ENCODE measurements at places on chromosomes 7 and 10.

- no peak for DNase-seq
These were observed 85.8 kb downstream of the GSAP start for GRCh38 chr7:77330169-77330882.

- DNase-seq, result no peak
These were observed 98.1 kb downstream of the C10orf105 start for GRCh38 chr10:71621231-71622153.

DNA sequence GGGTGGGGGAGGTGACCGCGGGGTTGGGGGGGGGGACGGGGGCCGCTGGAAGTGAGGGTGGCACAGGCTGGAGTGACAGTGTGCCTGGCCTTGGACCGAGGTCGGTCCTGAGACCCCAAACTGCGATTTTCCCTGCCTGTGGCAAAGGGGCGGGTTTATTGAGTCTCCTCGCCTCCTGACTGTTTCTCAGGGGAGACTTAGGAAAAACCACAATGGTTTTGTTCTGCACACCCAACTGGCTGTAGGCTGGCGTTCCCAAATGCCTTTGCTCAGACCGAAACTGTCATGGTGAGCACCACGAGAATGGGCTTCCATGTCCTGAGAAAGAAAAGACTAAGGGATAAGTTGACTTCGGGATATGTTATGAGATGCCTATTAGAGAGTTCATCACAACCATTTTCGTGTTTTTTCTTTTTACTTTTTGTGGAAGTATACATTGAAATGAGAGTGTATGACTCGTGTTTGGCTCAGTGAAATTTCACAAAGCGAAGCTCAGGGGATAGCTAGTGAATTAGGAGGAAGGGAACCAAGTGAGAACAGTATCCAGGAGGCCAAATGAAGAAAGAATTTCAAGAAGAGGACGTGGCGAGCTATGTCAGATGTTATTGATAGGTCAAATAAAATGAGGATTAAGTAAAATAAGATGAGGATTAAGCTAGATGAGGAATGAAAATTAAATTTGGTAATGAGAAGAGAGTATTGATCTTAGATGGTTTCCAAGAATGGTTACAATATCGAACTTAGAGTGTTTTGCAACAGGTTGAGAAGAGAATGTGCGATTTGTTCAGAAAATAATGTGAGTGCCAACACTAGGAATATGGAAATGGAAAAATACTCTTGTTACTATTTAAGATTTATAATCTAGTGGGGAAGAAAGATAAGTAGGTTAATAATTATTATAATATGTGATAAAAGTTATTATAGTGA lies 918 bp downstream of the NET1 start:
- DNase-seq, result no peak

DNA sequence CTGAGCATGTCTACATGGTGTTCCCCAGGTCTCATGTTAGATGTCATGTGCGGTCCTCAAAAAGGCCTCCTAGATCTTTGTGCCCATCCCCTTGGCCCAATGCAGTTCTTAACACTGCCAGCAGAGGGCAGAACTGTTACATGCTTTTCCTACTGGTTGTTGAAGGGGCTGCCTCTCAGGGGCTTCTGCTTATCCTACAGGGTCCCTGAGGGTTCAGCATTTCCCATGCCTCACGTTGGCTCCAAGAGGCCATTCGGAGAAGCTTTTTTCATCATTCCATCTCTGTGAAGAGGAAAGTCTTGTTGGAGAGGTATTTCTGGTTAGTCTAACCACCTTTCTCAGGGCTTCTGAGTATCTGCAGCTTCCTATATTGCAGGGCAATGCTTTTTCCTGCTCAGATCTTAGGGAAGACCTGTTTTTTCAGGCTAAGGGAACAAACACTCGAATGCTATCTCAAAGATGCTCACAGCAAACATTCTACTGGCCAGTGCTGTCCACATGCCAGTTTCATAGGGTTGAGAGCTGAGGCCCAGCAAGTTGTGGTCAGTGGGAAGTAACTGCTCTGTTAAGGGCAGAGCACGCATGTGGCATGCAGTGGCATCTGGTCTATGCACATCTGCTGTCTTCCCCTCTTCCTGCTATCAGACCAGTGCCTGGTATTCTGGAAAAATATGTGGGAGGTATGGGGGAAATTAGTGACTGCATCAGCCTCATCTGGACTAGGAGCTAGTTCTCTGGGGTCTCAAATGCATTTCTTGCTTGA lies 31.5 kb downstream of the MBL2 start:
- no peak for DNase-seq

DNA sequence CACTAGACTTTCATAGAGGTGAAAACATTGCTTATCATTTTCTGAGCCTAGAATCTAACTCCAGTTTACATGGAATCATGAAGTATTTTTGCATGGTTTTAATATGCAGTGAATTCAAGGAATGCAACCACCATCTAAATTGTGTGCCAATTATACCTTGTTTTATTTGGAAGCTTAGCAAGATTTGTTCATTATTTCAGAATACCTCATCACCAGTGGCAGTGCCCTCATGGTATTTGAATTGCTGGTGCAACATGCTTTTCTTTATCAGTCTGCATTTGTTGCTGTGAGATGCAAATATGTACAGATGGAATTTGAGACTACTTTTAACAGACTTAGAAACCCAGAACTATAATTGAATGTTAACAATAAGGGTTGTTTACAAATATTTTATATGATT lies 18.7 kb upstream of the ZNF800 start:
- DNase-seq, result no peak

DNA sequence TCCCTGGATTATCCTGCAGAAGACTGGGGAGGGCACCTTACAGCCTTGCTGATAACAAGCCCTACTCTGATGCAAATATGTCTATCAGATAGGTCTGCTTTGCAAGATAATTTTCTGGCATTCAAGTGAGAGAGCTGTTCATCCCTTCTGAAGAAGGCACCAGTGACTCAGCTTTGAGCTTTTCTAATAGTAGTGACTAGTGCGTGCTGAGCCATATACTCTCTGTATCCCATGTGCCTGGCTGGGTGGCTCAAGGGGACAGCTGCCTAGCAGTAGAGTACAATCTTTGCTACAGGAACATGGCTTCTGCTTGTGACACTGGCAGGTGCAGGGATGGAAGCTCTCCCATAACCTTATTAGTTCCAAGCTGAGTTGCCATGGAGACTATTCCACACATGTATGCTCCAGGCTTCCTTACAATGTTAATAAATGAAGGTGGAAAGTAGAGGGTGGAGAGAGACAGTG lies 35.0 kb upstream of the ABCB4 start:
- no peak for DNase-seq

DNA sequence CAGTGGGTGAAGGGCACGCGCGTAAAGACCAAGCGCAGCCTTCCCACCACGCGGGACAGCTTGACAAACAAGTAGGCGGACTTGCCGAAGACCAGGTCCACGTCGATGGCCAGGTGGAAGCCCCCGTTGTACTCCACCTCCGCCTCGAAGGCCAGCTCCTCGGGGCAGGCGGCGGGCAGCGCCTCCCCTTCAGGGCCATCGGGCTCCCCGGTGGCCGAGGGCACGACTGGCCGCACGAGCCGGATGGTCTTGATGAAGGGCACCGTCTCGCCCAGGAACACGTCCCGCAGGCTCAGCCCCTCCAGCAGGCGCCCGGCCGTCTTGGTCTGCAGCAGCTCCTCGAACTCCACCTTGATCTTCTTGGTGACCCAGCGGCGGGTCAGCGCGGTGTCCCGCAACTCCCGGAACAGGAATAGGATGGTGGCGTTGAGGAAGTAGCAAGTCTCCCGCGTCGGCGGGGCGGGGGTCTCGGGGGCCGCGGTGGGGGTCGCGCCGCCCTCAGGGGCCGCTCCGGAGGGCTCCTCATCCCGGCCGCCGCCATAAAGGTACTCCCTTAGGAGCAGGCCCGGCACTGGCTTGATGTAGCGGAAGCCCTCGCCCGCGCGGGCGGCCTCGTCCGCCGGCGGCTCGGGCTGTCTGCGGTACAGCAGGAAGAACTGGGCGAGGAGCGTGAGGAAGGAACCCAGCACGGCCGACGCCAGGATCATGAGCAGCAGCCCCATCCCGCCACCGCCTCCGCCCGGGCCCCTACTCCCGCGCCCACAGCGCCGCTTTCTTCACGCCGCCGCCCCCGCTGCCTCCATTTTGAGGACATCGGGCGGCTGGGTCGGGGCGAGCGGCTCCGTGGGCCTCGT lies 507 bp downstream of the PDZD8 start:
- no peak for DNase-seq

GRCh38 chr10:61635932-61636331 lies 26.8 kb upstream of the CABCOCO1 start:
- no peak for DNase-seq

- no peak for DNase-seq
These were observed 275.4 kb upstream of the PFKP start for GRCh38 chr10:2791774-2792443.

- no peak for DNase-seq
These were observed 125.6 kb upstream of the TBX20 start for GRCh38 chr7:35379481-35379880.

GRCh38 chr10:23201837-23202236 lies 9.7 kb downstream of the PTF1A start:
- DNase-seq, result no peak

GRCh38 chr10:101305320-101306241 lies 48.4 kb upstream of the BTRC start:
- no peak for DNase-seq

DNA sequence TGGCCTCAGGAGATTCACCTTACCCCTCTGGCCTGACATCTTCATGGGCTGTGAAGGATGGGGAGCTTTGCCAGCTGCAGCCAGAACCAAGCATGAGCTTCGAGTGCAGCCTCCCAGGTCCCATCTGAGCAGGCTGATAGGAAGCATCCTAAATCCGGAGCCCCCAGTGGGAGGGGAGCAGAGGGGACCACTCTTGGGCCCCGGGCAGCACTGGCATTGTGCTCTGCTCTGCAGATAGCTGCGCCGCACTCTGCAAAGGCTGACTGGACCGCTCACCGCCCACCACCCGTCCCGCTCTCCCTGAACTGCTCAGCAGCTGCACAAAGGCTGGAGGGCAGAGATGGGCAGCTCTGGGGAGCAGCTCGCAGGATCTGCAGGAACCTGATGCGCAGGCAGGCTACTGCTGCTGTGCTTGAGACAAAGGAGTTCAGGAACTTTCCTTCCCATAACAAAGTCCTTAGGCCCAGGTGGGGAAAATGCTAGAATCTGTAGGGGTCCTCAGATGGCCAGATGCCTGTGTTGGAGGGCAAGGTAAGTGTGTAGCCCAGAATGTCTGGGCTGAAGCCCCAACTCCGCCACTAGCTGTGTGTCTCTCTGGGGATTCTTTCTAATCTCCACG lies 51.8 kb downstream of the ARHGAP22 start:
- DNase-seq, result no peak

GRCh38 chr7:5381071-5381772 lies 42.4 kb downstream of the TNRC18 start:
- no peak for DNase-seq

GRCh38 chr10:16857419-16857818 lies 40.2 kb upstream of the RSU1 start:
- DNase-seq, result no peak

DNA sequence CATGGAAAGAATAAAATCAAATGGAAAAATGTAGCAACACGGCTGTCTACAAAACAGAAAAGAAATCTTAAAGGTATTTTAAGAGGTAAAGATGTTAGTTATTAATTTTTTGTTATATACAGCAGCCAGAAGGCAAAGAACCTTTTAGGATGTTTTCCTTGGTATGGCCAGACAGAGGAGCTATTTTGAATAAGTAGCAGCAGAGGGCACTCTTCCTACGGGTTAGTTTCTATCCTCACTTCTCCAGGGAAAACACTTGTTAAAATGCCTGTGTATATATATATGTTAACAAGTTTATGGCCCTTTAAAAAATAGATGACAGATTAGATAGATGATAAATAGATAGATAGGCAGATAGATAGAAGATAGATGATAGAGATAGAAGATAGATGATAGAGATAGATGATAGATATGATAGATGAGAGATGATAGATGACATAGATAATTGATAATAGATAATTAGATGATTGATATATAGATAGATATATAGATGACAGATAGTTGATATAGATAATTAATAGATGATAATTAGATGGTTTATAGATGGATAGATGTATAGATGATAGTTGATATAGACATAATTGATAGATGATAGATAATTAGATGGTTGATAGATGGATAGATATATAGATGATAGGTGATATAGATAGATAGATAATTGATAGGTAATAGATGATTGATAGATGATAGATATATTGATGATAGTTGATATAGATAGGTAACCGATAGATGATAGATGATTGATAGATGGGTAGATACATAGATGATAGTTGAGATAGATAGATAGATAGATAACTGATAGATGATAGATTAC lies 57.8 kb upstream of the WIPF3 start:
- no peak for DNase-seq

- DNase-seq, result no peak
These were observed 1.9 kb downstream of the MIOS start for GRCh38 chr7:7568553-7568952.

DNA sequence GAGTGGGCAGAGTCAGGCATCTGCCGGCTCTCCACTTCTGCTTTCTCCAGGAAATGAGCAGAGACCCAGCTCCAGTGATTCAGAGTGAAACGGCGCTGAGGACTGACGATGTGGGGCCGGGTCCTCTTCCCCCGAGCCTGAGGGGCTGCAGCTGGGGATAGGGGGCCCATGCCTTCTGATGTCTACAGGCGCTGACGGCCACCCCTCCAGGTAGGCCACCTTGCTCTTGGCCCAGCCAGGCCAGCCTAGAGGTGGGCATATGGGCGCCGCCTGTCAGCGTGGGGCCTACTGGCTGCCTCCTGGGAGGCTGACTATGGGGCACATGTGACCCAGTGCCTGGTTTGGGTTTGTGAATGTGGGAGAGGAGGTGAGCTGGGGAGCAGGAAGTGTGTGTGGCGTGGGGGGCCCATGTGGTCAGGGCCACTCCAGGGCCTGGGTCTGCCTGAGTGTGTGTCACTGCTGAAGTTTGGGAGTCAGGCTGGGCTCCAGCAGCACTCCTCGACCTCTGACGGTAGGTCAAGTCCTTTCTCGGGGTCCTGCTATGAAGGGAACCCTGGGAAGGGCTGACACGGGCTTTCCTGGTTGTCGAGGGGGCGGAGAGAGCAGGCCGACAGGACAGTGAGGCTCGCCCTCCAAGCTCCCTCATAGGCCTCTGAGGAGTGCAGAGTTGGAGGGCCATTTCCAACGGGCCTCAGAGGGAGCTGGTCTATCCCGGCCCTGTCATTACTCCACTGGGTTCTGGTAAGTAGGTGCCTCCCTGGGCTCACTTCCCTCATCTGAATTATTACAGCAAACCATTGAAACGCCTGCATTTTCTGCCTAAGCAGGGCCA lies at the start of gene WDFY4:
Gene WDFY4, plus strand, starts transcription at position 82 of the 832 bp plus-strand sequence. CDS start 24,860 bp downstream, outside the sequence.
- DNase-seq, result no peak

DNA sequence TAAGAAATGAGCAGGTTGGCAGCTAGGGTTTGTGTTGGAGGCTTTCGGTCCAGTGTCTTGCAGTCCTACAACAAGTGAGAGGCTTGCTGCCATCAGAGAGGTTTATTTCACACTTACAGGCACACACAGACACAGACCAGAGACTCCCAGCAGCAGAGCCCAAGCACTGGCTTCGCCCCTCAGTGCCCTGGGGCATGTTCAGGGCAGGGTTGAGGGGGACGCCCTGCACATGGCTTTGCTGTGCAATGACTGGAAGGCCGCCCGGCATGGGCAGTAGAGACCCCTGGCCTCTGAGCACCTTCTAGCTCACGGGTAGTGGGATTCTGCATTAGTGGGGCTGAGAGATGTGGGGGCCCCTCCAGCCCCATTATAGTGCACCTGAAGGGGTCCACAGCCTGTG lies 3.8 kb downstream of the SPRN start:
- DNase-seq, result no peak

Measured in thoracic aorta (tissue), 2 donors.